Naive B cell (primary cell): ENCODE measurements at places on chromosomes 12 and 14.

- no peak for DNase-seq
Observed at GRCh38 chr12:118035190-118036041, 18.9 kb downstream of the RFC5 start.

DNA sequence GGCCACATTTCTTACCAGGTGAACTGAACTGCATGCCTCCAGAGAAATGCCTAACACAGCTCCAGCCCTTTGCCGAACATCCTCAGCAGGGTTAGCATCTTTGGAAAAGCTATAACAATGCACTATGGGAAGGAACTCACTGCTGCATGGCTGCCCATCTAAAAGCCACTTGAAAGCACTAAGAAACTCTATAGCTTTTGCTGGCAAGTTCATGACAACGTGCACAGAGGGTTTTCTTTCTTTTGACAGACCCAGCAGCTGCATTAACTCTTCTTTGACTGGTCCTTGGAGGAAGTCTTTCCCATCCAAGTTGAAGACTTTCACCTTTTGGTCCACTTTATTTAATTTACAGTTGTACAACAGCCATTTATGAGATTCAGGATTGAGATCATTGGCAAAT, 5.3 kb downstream of the TRMT5 start:
- no peak for DNase-seq

DNA sequence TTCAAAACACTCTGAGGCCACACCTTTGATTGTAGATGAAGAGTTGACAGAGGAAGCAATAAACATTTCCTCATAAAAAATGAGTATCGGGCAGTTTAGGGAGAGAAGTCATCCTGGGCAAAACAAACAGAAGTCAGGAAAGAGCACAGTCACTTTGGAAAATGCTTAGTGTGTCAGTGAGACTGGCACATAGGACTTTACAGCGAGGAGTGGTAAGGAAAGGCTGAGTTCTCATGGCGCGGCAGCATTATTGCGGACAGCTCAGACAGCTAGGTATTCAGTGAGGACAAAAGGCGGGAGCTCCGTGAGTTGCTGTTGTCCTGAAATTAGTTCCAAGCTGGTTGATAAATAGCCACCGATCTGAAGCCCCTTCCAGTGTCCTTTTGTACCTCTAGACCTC, 229.9 kb downstream of the SNAPC1 start:
- no peak for DNase-seq

DNA sequence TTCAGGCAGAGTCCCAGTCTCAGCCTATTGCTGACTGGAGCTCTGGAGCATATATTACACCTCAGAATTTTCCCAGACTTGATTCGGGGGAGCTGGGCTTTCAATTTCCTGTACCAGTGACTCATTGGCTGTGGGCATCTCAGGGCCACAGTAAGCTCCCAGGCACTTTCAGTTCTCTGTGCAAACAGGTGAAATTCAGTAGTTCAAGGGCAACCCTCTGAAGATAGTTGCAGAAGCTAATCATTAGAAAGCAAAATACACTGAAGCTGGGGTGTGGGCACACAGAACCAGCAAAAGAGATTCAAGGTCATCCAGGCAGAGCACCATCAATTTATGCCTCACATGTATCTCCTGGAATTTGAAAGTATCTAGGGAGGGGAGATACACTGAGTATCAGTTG, 8.1 kb upstream of the NIN start:
- no peak for DNase-seq

GRCh38 chr12:9169979-9170634, 38.1 kb downstream of the PZP start:
- no peak for DNase-seq

- no peak for DNase-seq
Observed at GRCh38 chr14:69135133-69135532, 17.8 kb downstream of the DCAF5 start.

GRCh38 chr14:57464008-57464730, 29.5 kb downstream of the CCDC198 start:
- no peak for DNase-seq

DNA sequence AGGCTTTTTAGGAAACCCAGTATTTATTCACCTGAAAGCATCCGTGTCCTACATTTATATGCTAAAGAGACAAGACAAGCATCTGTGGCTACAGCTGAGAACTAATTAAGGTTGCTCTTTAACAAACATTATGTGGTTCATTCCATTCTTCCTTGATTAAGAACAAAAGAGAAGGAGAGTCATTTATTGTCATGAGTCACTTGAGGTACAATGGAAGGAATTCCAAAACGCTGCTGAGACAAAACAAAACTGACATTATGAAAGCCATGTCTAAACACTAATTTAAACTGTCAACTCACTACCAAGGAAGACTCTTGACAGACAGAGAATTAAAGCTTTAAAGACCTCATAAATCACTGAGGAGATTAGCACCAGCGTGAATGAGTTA, 214.4 kb downstream of the BMP4 start:
- DNase-seq = no peak

- no peak for DNase-seq
Observed at GRCh38 chr12:26149968-26150500, 25.2 kb upstream of the BHLHE41 start.

GRCh38 chr14:91729756-91730155, 2.1 kb downstream of the CATSPERB start:
- no peak for DNase-seq

- no peak for DNase-seq
Observed at GRCh38 chr12:104636496-104636895, 179.7 kb downstream of the CHST11 start.

- DNase-seq = no peak
Observed at GRCh38 chr12:42935756-42936155, 346.2 kb upstream of the PRICKLE1 start.

- no peak for DNase-seq
Observed at GRCh38 chr12:115374480-115375185, 690.7 kb upstream of the TBX3 start.

GRCh38 chr14:90290337-90291011, 34.1 kb downstream of the PSMC1 start:
- DNase-seq = no peak

GRCh38 chr12:2961705-2962104, 2.5 kb downstream of the TEAD4 start:
- DNase-seq = no peak

- no peak for DNase-seq
Observed at GRCh38 chr12:6355491-6356373, 13.9 kb upstream of the TNFRSF1A start.

- DNase-seq = no peak
Observed at GRCh38 chr12:7264538-7264937, 39.3 kb upstream of the ACSM4 start.

DNA sequence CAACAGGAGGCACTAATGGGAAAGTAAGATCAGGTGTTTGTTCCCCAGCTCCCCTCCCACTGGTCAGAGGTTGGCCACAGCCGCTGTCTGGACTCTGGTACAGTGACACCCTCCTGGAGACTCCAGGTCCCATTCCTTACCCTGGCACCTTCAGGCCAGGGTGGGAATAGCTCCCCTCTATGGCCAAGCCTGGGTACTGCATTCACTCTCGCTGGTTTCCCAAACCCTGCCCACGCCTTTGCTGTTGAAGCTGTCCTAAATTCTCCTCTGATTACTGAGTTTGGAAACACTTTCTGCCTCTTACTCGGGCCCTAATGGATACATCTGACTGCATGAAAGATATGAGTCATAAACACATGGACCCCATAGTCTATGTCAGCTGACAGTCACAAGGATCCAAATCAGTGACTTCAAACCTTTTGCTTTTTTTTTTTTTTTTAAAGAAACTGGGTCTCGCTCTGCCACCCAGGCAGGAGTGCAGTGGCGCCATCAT, 17.9 kb downstream of the HRK start:
- no peak for DNase-seq

- no peak for DNase-seq
Observed at GRCh38 chr12:119804011-119804641, 73.0 kb downstream of the CIT start.

GRCh38 chr12:23139026-23139425, 514.1 kb downstream of the ETNK1 start:
- no peak for DNase-seq

GRCh38 chr14:24278424-24278823, 7.0 kb upstream of the RABGGTA start:
- no peak for DNase-seq

DNA sequence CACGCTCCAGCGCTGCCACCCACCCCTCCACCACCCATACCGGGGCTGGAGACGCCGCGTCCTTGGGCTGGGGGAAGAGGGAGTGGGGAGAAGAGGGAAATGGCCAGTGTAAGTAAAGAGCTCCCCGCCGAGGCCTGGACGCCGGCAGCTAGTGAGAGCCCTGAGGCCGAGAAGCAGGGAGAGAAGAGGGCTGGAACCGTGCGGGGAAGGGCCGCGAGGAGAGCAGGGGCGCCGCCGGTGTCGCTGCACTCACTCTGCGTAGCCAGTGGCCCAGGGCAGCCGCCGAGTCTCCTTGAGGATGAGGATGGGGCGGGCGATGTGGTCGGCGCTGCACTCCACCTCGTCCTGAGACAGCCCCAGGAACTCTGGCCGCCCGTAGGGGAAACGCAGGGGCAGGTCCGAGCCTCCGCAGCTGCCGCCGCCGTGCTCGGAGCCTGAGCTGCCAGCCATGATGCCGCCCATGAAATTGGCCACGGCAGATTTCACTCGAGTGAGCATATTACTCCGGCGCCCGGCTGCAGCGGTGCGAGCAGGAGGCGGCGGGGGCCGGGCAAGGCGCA, 631 bp downstream of the PPM1H start:
- DNase-seq = no peak

DNA sequence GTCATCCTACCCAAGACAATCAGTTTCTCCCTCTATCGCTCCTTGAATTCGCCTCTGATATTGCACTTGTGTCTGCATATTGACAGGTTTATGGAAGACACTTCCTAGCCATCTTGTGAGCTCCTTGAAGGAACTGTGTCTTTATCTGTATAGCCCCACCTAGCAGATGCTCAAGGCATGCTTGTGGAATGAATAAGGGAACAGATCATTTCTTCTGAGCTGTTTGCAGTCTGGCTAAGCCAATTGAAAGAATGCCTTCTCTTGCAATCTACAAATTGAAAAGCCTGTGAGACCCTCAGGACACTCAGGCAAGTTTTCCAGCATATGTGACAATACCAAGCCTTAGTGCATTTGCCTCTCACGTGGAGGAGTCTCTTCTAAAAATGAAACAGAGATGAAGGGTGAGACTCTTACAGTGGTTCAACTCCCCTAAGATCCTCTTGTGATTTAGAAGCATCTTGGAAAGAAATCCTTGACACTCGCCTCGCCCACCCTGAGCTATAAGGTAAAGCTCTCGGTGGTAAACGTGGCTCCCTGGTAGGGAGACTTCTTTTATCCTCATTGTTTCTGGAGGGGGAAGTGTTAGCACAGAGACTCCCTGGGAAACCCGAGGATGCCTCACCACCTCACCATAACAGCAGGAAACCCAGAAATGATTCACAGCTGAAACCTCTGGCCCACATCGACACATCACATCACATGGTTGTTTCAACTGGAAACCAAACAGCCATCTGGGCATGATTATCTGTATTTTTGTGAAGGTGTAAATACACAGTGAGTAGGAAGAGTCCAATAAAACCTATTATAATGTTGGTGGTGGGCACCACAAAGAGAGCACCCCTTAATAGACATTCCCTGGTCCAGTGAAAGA, 112.3 kb upstream of the BCL2L14 start:
- DNase-seq = no peak

DNA sequence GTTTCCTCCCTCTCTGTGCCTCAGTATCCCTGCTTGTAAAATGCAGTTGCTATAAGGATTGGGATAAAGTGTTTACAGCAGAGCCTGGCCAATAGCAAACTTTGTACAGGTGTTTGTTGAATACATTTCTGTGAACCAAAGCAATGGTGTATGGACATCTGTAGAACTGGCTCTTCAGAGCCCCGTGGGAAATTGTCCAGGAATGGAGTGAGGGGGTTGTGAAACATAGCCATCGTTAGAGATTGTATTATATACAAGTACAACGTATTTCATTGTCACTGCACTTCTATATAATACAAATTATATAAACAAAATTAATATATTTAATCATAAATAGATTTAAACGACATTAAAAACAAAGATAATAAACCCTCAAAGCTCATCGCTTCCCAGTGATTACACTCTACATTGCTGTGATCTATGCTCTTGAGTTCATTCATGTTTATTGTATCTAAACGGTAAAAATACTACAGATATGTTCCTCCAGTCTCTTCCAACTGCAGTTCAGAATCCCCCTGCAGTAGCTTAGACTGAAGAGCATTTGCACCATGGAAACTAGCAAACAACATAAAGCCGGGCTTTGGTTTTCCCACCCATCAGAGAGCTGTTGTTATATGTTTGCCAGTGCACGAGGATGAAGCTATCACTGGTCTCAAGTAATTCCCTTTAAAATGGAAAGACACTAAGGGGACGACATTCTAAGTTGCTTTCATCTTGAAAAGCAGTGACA, 216.7 kb downstream of the TMEM132C start:
- DNase-seq = no peak

DNA sequence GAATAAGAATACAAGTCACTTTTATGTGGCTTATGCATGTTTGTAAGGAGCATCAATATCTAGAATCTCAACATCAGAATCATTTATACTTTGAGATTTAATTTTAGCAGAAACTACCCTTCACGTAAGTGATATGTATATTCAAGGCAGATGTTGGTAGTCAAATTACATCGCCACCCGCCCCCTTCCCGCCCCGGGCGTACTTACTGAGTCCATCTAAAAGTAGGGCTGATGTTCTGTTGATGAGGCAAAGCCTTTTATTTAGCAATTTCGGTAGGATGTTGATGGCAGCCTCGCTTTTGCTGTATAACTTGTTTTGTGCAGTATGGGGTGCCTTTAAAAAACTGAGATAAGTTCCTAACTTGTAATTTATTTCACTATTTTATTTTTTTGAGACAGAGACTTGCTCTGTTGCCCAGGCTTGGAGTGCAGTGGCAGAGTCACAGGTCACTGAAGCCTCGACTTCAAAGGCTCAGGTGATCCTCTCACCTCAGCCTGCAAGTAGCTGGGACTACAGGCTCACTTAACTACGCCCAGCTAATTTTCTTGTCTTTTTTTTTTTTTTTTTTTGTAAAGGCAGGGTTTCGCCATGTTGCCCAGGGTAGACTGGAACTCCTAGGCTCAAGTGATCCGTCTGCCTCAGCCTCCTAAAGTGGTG, 30.8 kb downstream of the KTN1 start:
- no peak for DNase-seq

GRCh38 chr12:83153177-83153576, 466.5 kb downstream of the TMTC2 start:
- no peak for DNase-seq

- no peak for DNase-seq
Observed at GRCh38 chr14:85399186-85399585, 130.8 kb upstream of the FLRT2 start.

DNA sequence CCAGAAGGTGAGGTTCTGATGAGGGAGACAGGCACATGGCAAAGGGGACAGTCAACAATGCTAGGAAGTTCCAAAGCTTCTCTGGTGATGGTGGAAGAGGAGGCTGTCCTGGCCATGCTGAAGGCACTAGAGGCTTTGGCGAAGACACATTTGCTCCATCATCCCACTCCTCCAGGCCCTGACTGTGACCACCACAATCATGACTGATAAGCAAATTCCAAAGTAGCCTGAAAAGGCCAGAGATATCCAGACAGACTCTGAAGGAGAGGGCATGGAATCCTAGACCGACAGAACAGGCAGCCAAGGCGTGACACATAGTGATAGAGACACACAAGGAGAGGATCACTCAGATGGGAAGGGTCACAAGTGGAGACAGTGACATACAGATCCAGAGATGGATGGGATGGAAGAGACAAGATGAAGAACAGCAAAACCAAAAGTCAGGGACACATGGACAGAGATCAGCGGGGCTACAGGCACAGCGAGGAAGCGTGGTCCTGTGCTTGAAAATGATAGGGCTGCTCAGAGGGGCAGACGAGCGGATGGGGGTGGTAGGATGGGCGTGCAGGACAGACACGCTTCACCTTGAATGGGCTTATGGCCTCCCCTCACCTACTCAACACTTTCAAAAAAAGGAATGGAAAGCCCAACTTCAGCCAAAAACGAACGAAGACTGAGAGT, 1.3 kb downstream of the ZFHX2 start:
- no peak for DNase-seq
